NCI-H524 (cell line): ENCODE measurements at places on chromosomes 12 and 14.
A peak's percentile ranks its signal among the peaks of the same experiment; 100 is the strongest.

- DNase-seq, result peak; percentile 61
Observed at GRCh38 chr14:90235179-90235976, 21.0 kb upstream of the PSMC1 start.

GRCh38 chr14:53621433-53621832 is 335.2 kb downstream of the BMP4 start:
- DNase-seq, result no peak

DNA sequence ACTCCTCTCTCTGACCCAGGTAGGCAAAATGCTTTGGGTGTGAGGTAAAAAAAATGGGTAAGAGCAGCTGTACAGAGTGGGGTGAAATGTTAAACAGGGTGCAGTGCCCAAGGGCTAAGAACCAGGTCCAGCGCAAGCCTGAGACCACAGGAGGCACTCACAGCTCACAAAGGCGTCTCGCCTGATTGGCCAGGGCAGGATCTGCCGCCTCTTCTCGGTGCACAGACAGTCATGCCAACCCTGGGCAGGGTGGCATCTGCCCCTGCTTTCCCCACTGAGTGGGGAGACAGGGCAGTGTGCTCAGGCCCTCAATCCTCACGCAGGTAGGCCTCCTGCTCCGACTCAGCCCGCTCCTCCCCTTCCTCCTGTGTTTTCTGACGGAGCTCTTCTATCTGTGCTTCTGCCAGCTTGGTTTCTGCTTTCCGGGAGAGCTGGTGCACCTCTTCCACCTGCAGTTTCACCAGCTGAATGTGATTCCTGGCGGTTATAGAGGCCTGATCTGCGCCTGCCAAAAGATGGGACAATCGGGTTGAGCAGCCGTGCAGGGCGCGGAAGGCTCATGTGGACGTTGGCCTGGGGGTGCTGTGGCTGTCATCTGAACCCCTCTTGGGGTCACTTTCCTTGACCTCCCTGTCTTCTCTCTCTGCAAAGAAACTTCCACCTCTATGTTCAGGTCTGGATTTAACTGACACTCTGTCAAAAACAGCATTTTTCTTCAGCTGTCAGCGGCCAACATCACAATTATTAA is 4.7 kb downstream of the B3GNT4 start:
- DNase-seq, result no peak

DNA sequence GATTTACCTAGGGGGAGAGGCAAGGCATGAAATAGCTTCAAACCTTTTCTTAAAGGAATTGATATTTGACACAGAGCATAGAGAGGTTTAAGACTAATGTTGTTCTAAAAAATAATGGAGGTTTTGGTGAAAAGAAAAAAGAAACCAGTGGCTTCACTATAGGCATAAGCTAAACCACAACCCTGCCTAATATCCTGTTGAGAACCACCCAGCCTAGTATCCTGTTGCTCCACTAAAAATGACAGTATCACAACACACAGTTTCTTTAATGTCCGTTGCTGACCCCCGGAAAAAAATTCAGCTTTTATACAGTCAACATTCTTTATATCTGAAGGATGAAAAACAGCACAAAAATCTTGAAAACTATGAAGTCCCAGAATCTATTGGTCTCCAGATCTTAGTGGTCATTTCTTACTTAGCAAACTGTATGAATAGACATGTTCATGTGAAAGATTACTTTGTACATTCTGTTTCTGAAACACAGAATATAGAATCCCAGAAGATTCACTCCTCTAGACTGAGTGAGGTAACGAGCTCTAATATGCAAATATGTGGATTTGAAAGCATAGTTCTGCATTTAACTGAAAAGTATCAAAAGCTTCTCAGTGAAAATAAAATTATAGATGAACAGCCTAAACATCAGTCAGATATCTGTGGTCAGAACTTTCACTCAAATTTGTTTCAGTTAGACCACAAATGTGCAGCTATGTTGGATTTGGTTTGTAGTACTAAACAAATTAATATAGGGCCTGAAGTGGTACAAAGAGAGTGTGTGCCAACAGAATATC is 40.5 kb downstream of the GALC start:
- no peak for DNase-seq

DNA sequence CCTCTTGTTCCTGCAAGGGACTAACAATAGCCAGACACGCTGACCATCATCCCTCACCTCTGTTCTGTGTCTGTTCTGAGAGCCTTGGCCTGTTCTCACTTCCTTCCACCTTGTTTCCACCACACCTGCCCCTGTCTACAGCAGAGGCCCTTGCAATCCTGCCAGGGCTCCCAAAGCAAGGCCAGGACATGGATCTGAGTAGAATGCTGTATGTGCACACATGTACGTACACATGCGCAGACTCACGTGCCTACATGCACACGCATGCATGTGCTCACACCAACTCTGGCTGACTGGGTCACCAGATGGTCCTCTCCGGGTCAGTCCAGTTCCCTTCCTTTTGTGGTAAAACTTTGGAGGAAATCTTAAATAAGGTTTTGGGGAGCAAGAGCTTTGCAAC is 133.0 kb upstream of the C14orf180 start:
- no peak for DNase-seq

GRCh38 chr12:115259968-115260747 is 576.2 kb upstream of the TBX3 start:
- no peak for DNase-seq

DNA sequence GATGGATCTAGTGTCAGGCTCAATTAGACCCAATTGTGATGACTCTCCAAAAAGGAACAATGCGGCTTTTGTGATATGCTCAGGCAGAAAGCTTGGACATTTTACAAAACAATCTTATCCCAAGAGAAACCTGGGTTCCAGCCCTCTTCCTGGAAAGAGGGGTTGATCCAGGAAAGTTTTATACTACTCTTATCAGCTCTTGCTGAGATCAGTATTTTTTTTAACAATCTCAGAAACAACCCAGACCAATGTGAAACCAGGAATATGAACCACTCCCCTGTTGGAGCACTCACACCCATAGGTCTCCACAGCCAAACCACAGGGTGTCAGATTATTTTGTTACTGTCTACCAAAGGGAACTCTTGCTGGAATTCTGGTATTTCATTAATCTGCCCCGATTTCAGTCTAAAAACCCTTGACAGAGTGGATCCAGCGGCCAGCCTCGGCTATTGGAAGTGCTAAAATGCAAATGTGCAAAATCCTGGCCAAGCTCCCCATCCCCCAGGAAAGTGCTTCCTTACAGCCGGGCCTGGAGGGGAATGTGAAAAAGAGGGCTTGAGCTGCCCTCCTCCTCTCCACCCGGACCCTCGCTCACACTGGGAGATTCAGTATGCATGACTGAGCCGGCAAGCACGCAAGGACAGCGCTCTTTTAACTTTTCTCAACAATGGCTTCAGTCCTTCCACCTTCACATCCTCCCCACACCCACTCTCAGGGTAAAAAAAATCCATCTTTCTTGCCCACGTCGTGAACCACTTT is 4.0 kb downstream of the FBXL14 start:
- DNase-seq, result no peak

DNA sequence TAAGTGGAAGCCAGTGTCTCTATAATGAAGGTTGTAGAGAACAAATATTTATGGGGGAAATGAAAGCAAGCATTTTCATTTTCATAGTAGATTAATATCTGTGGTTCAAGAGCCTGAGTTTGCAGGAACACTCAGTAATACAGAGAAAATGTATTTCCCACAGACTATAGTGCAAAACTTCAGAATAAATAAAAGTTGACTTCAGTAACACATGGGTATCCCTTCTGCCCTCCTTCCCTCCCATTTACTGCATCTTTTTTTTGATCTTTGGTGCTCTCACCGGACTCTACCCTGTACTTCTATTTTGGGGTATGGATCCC is 75.3 kb upstream of the AMN1 start:
- DNase-seq, result no peak

GRCh38 chr14:101833045-101833444 is 71.5 kb downstream of the PPP2R5C start:
- no peak for DNase-seq

DNA sequence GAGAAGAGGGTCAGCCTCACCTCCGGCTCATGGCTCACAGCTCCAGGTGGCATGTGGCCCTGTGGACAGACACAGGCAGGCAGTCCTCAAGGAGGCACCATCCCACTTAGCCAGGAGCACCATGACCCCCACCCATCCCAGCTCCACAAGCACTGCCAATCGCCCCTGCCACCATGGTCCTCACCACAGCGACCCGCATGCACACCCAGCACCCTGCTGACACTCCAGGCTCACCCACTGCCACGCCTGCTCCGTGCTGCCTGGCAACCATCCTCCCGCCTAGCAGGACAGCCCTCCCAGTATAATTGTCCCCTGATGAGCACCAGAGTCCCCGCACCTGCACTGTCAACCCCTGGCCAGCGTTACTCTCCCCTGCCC is 50.9 kb downstream of the TRPV4 start:
- DNase-seq, result no peak

DNA sequence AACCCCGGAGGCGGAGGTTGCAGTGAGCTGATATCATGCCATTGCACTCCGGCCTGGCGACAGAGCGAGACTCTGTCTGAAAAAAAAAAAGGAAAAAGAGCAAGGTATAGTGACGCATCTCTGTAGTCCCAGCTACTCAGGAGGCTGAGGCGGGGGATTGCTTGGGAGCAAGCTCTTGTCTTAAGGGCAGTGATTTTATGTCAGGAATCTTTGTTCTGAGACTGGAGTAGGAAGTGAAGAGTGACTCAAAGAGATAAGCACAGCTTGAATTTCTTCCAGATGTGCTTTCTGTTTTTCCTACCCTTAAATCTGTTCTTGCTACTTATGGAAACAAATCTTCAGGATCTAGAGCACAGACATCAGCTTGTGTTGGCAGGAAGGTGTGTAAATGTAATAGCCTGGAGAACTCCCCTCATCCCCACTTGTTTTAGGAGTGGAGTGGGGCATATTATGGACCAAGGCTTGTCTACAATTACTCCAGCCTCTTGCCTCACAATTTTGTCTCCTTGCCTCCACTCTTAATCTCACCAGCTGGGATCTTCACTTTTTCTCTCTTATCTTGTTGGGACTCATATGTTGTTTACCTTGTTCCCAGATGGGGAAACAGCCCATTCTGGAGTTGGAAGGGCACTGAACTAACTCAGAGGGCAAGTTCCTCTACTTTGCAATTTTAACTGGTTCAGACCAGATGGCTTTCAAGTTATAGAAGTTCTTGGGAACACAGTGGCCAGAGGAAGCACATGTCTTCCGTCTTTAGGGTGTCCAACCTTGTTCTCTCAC is 7.5 kb downstream of the TMED2 start:
- peak; percentile 52 for DNase-seq

GRCh38 chr14:58796242-58797009 is 158.7 kb downstream of the DACT1 start:
- peak; percentile 68 for DNase-seq

GRCh38 chr12:81588235-81589008 is 170.7 kb downstream of the PPFIA2 start:
- peak; percentile 86 for DNase-seq

- DNase-seq, result peak; percentile 63
Observed at GRCh38 chr14:46344327-46344937, 307.1 kb downstream of the RPL10L start.

- DNase-seq, result no peak
Observed at GRCh38 chr12:131867891-131868675, 26.3 kb upstream of the ULK1 start.

DNA sequence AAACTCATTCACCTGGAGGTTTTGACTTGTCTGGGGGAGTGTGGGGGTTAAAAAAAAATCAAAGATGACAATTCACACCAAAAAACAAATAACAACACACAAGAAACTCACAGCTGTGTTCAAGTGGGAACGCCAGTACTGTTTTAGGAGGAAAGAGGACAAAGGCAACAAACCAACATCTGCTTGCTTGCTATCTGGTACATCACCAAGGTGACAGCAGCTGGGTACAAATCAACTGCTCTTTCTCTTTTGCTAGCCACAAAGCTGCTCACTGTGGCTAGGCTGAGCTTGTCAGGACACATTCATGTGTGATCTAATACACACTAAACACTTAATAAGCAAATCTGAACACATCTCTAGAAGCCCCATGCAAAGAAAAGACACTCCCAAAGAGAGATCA is 128.0 kb upstream of the RAP1B start:
- DNase-seq, result no peak

GRCh38 chr14:35534208-35534872 is 376 bp downstream of the INSM2 start:
- peak; percentile 97 for DNase-seq

DNA sequence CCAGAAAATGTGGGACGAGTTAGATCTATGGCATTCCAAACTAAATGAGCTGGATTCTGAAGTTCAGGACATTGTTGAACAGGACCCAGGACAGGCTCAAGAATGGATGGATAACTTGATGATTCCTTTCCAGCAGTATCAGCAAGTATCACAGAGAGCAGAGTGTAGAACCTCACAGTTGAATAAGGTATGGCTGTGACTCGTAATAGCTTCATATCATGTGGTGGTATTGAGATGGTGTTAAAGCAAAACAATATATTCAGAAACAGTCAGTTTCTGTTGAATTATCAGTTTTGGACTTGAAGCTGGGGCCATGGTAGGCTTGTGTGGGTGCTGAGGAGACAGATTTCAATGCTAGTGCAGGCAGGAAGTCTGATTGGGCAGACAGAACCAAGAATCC is 213.7 kb downstream of the ESR2 start:
- no peak for DNase-seq

DNA sequence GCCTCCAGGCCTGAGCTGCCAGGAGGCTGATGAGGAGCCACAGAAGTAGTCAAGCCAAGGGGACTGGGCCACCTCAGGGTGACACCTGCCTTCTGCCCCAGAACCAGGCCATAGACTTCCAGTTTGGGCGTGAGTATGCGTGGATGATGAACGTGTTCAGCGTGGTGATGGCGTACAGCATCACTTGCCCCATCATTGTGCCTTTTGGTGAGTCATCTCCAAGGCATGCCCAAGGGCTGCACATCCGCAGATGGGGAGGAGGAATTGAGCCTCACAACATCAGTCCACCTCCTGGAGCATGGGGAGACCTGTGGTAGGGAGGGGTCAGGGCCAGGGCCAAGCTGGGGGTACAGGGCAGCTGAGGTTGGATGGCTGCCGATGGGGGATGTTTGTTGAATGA is 22.3 kb downstream of the NGB start:
- no peak for DNase-seq

DNA sequence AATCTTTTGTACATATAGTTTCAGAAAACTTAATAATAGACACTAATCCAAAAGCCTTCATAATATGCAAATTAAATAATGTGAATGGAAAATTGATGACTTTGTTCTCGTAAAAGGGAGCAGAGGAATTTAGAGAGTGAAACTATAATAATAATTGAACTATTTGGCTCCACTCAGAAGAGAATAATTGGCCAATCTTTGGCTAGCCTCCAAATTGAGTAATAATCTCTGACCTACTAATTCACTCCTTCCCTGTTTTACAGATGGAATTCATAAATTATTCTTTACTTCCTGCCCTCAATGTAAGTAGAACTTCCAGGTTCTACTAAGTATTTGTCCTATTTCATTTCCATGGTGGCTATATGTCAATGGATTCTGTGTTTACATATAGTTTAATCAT is 15.8 kb downstream of the TRIM9 start:
- DNase-seq, result no peak
